ENCODE measurements at places on chromosomes 3 and 15. TPM values are rescaled to one million over a fixed set of nuclear protein-coding genes. Genes with fewer than 3 reads are reported as not detected.

DNA sequence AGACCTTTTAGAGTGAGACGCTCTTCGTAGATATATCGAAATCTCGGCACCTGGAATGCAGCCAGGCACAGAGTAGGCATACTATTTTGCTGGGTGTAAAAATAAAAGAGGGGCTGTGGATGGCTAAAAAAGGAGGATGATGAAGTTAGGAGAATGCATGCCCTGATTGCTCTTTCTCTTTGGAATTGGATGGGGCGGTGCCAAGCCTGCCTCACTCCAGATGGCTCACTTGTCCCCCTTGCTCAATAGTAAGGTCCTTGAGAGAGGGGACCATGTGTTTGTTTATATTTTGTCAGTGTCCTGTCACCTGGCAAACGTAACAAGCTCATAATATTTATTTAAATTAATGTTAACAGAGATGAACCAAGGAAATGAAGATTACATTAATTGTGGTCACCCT lies 33.0 kb downstream of the SNRK start:
- H3K4me3 ChIP-seq = no peak overlapping the region
- peaks cover 9% of the 10 kb centered on the region for H3K27me3 ChIP-seq
- DNase-seq = no peak
- H3K4me1 ChIP-seq = peaks cover 46% of the 10 kb centered on the region

DNA sequence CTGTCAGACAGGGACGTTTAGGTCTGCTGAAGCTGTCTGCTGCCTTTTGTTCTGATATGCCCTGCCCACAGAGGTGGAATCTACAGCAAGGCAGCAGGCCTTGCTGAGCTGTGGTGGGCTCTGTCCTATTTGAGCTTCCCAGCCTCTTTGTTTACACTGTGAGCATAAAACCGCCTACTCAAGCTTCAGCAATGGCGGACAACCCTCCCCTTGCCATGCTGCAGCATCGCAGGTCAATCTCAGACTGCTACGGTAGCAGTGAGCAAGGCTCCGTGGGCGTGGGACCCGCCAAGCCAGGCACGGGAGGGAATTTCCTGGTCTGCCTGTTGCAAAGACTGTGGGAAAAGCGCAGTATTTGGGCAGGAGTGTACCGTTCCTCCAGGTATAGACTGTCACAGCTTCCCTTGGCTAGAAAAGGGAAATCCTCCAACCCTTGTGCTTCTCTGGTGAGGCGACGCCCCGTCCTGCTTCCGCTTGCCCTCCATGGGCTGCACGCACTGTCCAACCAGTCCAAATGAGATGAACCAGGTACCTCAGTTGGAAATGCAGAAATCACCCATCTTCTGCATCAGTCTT lies 71.4 kb downstream of the SPSB4 start:
- H3K27ac ChIP-seq = no peak overlapping the region
- no peaks in the 10 kb centered on the region for H3K4me1 ChIP-seq
- no peak for DNase-seq
- H3K27me3 ChIP-seq = peaks cover 2% of the 10 kb centered on the region
- no peak overlapping the region for H3K4me3 ChIP-seq
- no peaks in the 10 kb centered on the region for H3K36me3 ChIP-seq

- no peak overlapping the region for H3K4me3 ChIP-seq
- no peak for DNase-seq
- no peak overlapping the region for H3K27ac ChIP-seq
- no peaks in the 10 kb centered on the region for H3K36me3 ChIP-seq
Measured at GRCh38 chr15:60795889-60796288, 316.9 kb upstream of the ICE2 start.

DNA sequence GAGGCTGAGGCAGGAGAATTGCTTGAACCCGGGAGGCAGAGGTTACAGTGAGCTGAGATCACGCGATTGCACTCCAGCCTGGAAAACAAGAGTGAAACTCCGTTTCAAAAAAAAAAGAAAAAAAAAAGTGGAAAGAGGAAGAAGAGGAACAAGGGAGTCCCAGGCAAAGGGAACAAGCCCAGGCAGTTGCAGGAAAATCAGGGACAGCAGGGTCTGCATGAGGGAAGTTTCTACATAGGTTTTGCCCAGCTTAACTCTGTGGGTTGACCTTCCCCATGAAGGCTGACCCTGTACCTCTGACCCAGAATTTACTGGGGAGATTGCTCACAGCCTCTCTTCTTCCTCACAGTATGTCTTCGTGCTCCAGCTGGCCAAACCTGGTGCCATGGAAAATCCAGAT lies 12.3 kb downstream of the RBP1 start:
- H3K27me3 ChIP-seq = no peaks in the 10 kb centered on the region
- H3K4me1 ChIP-seq = peaks cover 13% of the 10 kb centered on the region
- H3K4me3 ChIP-seq = no peak overlapping the region
- peaks cover 11% of the 10 kb centered on the region for H3K36me3 ChIP-seq
- no peak for DNase-seq
- H3K27ac ChIP-seq = no peak overlapping the region

SEMA3B gene
- total RNA-seq = 1.7 TPM

ADAMTS17 gene
- total RNA-seq = 4.8 TPM
